Esophagus mucosa (tissue), 1 donor: ENCODE measurements at places on chromosomes 7 and 10. TPM values are rescaled to one million over a fixed set of nuclear protein-coding genes. Genes with fewer than 3 reads are reported as not detected.
A peak's percentile ranks its signal among the peaks of the same experiment; 100 is the strongest.

CUZD1 gene
- 0.24 TPM for total RNA-seq

GRCh38 chr10:26441491-26442214, 3.5 kb downstream of the APBB1IP start:
- ATAC-seq = no peak

DNA sequence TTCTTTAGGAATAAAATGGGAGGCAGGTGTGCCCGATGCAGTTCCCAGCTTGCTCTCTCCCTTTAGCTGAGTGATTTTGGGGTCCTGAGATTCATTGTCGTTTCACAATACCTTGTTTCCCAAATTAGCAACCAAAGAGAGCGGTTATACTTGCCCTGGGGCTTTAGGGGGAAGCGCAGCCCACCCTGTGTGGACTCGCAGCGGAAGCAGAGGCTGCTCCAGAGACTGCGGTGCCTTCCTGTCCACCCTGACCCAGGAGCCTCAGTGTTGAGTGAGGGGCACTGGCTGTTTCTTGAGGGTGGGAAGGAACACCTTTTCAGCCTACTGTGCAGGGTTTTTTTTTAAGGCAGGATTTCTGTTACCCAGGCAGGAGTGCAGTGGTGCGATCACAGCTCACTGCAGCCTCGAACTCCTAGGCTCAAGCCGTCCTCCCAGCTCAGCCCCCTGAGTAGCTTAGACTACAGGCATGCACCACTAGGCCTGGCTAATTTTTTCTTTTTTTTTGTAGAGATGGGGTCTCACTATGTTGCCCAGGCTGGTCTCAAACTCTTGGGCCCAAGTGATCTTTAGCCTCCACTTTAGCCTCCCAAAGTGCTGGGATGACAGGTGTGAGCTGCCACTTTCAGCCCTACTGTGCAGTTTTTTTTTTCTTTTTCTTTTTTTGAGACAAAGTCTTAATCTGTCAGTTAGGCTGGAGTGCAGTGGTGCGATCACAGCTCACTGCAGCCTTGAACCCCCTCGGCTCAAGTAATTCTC, 67.0 kb downstream of the DNAJB6 start:
- no peak for ATAC-seq

GRCh38 chr7:2465928-2466327, 10.3 kb downstream of the GRIFIN start:
- ATAC-seq = no peak

DNA sequence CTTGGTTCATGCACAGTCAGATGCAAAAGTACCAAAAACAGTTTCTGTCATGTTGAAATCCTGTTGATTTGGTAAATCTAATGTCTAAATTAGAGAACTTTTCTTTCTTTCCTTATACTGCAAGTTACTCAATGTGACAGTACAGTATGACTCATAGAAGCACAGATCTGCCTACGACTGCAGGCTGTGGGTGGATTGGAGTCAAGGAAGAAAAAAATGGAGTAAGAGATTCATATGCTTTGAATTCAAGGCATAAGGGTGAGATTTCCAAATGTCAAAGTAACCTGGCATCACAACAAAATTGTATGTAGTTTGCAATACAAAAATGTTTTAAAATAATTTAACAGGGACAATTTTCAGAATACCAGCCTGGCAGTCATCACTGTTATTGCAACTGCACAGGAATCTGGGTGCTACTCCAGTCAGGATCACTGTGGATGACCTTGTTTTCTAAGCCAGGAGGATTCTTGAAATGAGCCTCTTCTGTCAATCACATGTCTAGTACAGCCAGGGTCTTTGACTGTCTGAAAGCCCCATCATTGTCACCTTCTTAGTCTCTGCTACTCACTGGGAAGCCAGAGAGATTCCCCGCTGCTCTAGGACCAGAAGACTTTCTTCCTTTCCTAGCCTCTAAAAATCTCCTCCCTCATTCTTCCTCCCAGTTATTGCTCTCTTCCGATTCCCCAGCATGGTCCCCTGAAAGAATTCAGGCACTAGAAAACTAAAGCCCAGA, 83.6 kb downstream of the CD36 start:
- ATAC-seq = peak; percentile 82

ADRA2A gene
- total RNA-seq = 0.44 TPM

GRCh38 chr7:64685091-64685490, 19.2 kb downstream of the ZNF107 start:
- ATAC-seq = no peak

BBIP1 gene
- 12.6 TPM for total RNA-seq

- ATAC-seq = no peak
Measured at GRCh38 chr7:34762764-34763163, 104.7 kb downstream of the NPSR1 start.

PTN gene
- 28.6 TPM for total RNA-seq

MYOZ1 gene
- 0.44 TPM for total RNA-seq

DNA sequence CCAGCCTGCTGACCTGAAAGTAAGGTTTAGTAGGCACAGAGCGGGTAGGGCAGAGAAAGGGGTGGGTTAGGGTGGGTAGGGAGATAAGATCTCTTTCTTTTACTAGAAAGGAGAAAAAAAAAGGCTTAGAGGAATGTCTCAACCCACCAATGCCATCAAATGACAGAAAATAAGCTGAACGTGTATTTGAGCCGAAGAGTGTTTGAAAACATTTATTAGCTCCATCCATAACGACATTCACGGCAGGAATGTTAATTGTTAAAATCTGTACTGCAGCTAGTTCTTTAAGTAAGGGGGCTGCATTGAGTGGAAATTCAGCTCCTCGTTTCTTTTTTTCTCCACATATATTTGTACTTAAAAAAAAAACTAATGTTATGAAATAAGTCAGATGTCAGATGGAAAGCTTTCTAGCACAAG, 63.7 kb upstream of the ARID5B start:
- no peak for ATAC-seq

AGR2 gene
- total RNA-seq = 7.5 TPM
